ENCODE measurements at places on chromosomes 6 and 20. TPM values are rescaled to one million over a fixed set of nuclear protein-coding genes. Genes with fewer than 3 reads are reported as not detected.

GRCh38 chr20:64130876-64131275 lies 23.5 kb upstream of the NPBWR2 start:
- no peaks in the 10 kb centered on the region for H3K36me3 ChIP-seq
- no peak overlapping the region for H3K4me3 ChIP-seq
- H3K27ac ChIP-seq = no peak overlapping the region
- peaks cover 6% of the 10 kb centered on the region for H3K27me3 ChIP-seq
- no peaks in the 10 kb centered on the region for H3K4me1 ChIP-seq
- DNase-seq = no peak

GRCh38 chr6:168087436-168088160 lies 8.6 kb upstream of the FRMD1 start:
- no peak overlapping the region for H3K4me3 ChIP-seq
- no peak overlapping the region for H3K27ac ChIP-seq
- H3K4me1 ChIP-seq = no peaks in the 10 kb centered on the region
- H3K27me3 ChIP-seq = no peaks in the 10 kb centered on the region
- H3K36me3 ChIP-seq = no peaks in the 10 kb centered on the region

The TMEM74B gene
- polyA plus RNA-seq = not detected

- no peaks in the 10 kb centered on the region for H3K27me3 ChIP-seq
- H3K4me3 ChIP-seq = no peak overlapping the region
- no peak for DNase-seq
These were observed 94.6 kb downstream of the LRRC1 start for GRCh38 chr6:53889365-53889764.

DNA sequence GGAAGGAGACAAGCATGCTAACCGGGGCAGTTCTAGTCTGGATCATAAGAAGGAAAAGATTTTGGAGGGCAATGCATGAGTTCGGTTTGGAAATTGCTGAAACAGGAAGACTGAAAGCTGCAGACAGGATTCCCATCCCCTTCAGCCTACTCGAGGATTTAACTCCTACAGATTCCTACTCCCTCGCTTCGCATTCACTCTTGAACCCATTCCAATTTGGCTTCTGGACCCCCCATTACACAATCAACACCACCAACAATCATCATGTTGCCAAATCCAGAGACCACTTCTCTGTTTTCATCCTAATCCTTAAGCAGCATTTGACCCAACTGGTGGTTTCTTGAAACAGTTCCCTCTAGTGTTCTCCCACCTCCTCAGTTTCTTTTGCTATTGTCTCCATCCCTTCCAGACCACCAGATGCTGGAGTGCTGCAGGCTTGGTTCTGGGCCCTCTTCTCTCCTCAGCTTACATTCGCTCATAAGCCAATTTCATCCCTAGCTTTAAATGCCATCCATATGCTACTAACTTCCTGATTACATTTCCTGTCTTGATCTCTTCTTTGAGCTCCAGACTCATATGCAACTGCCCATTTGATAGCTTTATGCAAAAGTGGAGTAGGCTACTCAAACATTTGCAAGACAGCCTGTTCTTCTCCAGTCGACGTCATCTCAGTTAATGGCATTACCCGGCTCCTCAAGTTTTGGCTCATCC lies 66.5 kb downstream of the DTNBP1 start:
- peaks cover 1% of the 10 kb centered on the region for H3K27me3 ChIP-seq
- DNase-seq = no peak
- peaks cover 18% of the 10 kb centered on the region for H3K36me3 ChIP-seq
- peaks cover 68% of the 10 kb centered on the region for H3K4me1 ChIP-seq
- H3K4me3 ChIP-seq = no peak overlapping the region
- no peak overlapping the region for H3K27ac ChIP-seq

- no peak overlapping the region for H3K27ac ChIP-seq
- no peak overlapping the region for H3K4me3 ChIP-seq
- DNase-seq = no peak
- no peaks in the 10 kb centered on the region for H3K36me3 ChIP-seq
These were observed 105.8 kb downstream of the CARMIL1 start for GRCh38 chr6:25384967-25385366.

GRCh38 chr6:159730332-159730676 lies 3.0 kb downstream of the WTAP start:
- no peak for DNase-seq
- peak overlapping the region; percentile 60 for H3K27ac ChIP-seq
- peaks cover 21% of the 10 kb centered on the region for H3K27me3 ChIP-seq
- peak overlapping the region; percentile 41 for H3K4me3 ChIP-seq
- H3K36me3 ChIP-seq = no peaks in the 10 kb centered on the region

The TUBB gene
- 80.8 TPM for polyA plus RNA-seq

GRCh38 chr6:30507849-30508827 lies 18.8 kb downstream of the HLA-E start:
- no peak for DNase-seq
- peak overlapping the region; percentile 86 for H3K4me3 ChIP-seq
- peaks cover 6% of the 10 kb centered on the region for H3K27me3 ChIP-seq
- H3K27ac ChIP-seq = peak overlapping the region; percentile 88

The MMP24OS gene
- polyA plus RNA-seq = 22.2 TPM

The FABP7 gene
- polyA plus RNA-seq = not detected

The MUC21 gene
- polyA plus RNA-seq = not detected

GRCh38 chr20:50876063-50876685 lies 55.1 kb downstream of the ADNP start:
- peaks cover 12% of the 10 kb centered on the region for H3K36me3 ChIP-seq
- H3K4me1 ChIP-seq = no peaks in the 10 kb centered on the region
- no peak overlapping the region for H3K4me3 ChIP-seq

- no peak overlapping the region for H3K27ac ChIP-seq
- H3K4me1 ChIP-seq = peaks cover 2% of the 10 kb centered on the region
- no peaks in the 10 kb centered on the region for H3K36me3 ChIP-seq
These were observed 19.7 kb upstream of the TLDC2 start for GRCh38 chr20:36856195-36856594.

GRCh38 chr6:169975286-169975685 lies 223.9 kb downstream of the ERMARD start:
- H3K4me3 ChIP-seq = no peak overlapping the region
- peaks cover 11% of the 10 kb centered on the region for H3K27me3 ChIP-seq
- no peak overlapping the region for H3K27ac ChIP-seq
- H3K36me3 ChIP-seq = no peaks in the 10 kb centered on the region
- H3K4me1 ChIP-seq = peaks cover 20% of the 10 kb centered on the region
- no peak for DNase-seq

The SLC52A3 gene
- polyA plus RNA-seq = not detected

- H3K4me1 ChIP-seq = no peaks in the 10 kb centered on the region
- H3K27me3 ChIP-seq = no peaks in the 10 kb centered on the region
- no peak for DNase-seq
- no peak overlapping the region for H3K4me3 ChIP-seq
These were observed 45.1 kb downstream of the PTK7 start for GRCh38 chr6:43120944-43121913.

The HS3ST5 gene
- not detected for polyA plus RNA-seq

The BACH2 gene
- polyA plus RNA-seq = 8.1 TPM

- no peaks in the 10 kb centered on the region for H3K36me3 ChIP-seq
- H3K4me3 ChIP-seq = no peak overlapping the region
- no peak overlapping the region for H3K27ac ChIP-seq
- H3K27me3 ChIP-seq = peaks cover 1% of the 10 kb centered on the region
- H3K4me1 ChIP-seq = no peaks in the 10 kb centered on the region
These were observed 42.4 kb downstream of the HAO1 start for GRCh38 chr20:7897781-7898364.

- H3K4me1 ChIP-seq = no peaks in the 10 kb centered on the region
- no peak overlapping the region for H3K27ac ChIP-seq
- peaks cover 12% of the 10 kb centered on the region for H3K27me3 ChIP-seq
- H3K36me3 ChIP-seq = no peaks in the 10 kb centered on the region
These were observed 4.4 kb downstream of the BPIFA1 start for GRCh38 chr20:33239979-33240736.

GRCh38 chr20:7714549-7714948 lies 225.7 kb downstream of the HAO1 start:
- H3K36me3 ChIP-seq = no peaks in the 10 kb centered on the region
- no peaks in the 10 kb centered on the region for H3K4me1 ChIP-seq
- H3K27me3 ChIP-seq = no peaks in the 10 kb centered on the region
- no peak for DNase-seq
- no peak overlapping the region for H3K27ac ChIP-seq
- no peak overlapping the region for H3K4me3 ChIP-seq

DNA sequence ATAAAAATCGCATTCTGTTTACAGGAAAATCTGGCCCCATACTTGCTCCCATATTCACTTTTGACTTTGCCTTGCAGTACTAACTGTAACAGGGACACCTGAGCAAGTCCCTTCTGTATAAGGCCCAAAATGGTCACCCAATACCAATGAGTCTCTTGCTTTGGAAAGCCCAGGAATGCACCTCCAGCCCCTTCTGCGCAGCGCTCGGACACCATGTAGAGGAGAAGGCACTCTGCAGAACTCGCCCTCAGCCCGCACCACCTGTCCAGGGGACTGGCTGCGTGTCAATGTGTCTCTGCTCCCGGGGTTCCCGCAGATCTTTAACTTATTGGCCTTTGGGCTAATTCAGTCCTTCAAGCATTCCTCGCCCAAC lies 746 bp upstream of the PRND start:
- no peaks in the 10 kb centered on the region for H3K27me3 ChIP-seq
- no peak overlapping the region for H3K27ac ChIP-seq
- no peak overlapping the region for H3K4me3 ChIP-seq
- H3K36me3 ChIP-seq = no peaks in the 10 kb centered on the region

DNA sequence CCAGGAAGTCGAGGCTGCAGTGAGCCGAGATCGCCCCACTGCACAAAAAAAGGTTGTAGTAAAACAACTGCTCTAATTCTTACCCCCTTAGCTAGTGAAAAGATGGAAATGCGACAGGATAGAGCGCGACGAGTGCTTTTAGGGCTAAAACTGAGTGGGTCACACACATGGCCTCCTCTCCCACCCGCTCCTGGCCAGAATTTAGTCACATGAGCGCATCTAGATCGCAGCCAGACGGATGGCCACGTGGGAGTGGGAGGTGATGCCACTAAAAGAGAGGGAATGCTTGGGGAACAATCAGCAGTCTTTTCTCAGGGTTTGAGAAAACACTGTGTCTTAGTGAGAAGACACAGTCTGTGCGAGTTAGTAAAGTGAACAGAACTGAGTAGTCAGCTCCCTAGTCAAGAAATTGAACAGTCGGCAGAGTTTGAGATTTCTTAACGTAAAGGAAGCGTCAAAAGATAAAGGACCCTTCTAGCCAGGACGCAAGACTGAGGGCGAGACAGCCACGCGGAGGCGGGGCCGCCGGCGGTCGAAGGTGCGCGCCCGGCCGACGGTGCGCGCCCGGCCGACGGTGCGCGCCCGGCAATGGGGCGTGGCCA lies 664 bp upstream of the ACTR5 start:
- peaks cover 17% of the 10 kb centered on the region for H3K27me3 ChIP-seq
- H3K4me1 ChIP-seq = peaks cover 27% of the 10 kb centered on the region
- no peak for DNase-seq
- peaks cover 6% of the 10 kb centered on the region for H3K36me3 ChIP-seq
- H3K4me3 ChIP-seq = peak overlapping the region; percentile 98

The SALL4 gene
- 0.08 TPM for polyA plus RNA-seq

GRCh38 chr6:47168180-47168579 lies 126.0 kb upstream of the ADGRF1 start:
- no peak overlapping the region for H3K27ac ChIP-seq
- H3K27me3 ChIP-seq = peaks cover 2% of the 10 kb centered on the region

The SLC22A1 gene
- 0.44 TPM for polyA plus RNA-seq

The LAMA4 gene
- polyA plus RNA-seq = not detected

DNA sequence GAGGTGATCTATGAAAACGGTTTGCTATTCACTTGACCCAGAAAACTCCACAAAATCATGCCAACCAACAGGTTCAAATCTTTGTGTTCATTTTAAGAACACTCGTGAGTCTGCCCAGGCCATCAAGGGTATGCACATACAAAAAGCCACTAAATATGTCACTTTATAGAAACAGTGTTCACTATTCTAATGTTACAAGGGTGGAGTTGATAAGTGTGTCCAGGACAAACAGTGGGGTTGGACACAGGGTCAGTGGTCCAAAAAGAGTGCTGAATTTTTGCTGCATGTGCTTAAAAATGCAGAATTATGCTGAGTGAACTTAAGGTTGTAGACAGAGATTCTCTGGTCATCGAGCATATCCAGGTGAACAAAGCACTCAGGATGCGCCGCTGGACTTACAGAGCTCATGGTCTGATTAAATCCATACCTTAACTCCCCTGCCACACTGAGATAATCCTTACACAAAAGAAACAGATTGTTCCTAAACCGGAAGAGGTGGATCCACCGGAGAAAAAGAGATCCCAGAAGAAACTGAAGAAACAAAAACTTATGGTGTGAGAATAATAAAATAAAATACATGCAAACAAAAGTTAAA lies 23.5 kb downstream of the KIAA0408 start:
- H3K27me3 ChIP-seq = no peaks in the 10 kb centered on the region
- no peaks in the 10 kb centered on the region for H3K4me1 ChIP-seq
- DNase-seq = no peak
- no peak overlapping the region for H3K4me3 ChIP-seq

DNA sequence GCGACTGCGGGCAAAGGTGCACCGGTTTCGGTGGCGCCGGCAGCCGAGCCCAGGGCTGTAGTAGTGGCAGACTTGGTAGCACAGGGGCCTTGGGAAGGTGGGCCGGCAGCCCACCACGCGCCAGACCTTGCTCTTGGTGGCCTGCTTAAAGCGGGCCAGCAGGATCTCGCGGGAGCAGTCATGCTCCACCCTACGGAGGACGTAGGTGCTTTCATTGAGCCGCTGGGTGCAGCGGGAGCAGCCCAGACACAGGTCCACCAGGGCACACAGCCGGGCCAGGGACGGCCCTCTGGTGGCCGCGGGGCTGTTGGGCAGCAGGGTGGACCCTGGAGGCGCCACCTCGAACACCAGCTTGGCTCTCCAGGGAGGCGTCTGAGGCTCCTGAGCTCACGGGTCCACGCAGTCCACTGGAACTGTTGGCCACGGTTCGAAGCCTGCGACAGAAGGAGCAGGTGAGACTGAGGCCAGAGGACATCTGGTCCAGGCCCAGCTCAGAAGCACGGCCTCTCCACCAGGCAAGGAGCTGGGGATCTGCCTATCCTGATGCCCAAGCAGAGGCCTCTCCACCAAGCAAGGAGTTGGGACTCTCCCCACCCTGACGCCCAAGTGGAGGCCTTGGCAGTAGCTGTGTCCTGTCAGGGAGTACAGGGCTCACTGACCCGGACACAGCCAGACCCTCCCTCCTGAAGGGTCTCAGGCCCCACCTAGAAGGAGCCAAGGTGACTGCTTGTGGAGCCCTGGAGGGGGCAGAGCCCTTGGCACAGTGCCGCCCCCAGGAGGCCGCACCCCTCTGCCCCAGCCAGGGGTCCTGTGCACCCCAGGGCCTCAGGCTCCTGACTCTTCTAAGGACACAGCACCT lies 1.0 kb downstream of the HELZ2 start:
- DNase-seq = no peak
- H3K36me3 ChIP-seq = no peaks in the 10 kb centered on the region
- peak overlapping the region; percentile 67 for H3K27ac ChIP-seq
- peaks cover 9% of the 10 kb centered on the region for H3K4me1 ChIP-seq
- H3K4me3 ChIP-seq = peak overlapping the region; percentile 82
- H3K27me3 ChIP-seq = peaks cover 2% of the 10 kb centered on the region

DNA sequence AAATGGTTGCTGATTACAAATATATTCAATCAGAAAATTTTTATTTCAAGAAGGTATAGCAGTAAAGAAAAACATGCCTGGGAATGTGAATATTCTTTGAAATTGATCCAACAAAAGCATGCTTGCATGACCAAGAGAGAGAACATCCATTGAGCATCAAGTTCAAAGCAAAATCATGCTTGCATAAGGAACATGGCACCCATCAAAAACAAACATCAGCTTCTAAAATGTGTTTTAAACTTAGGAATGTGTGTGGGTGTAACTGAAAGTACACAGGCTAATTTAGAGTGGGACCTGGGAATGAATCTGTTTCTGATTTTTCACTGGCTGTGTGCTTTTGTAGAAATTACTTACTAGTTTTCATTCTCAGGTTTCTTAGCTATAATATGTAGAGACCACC lies 5.6 kb downstream of the SLC17A5 start:
- peaks cover 2% of the 10 kb centered on the region for H3K36me3 ChIP-seq
- H3K27me3 ChIP-seq = no peaks in the 10 kb centered on the region
- H3K27ac ChIP-seq = no peak overlapping the region
- peaks cover 39% of the 10 kb centered on the region for H3K4me1 ChIP-seq
- no peak for DNase-seq
- no peak overlapping the region for H3K4me3 ChIP-seq

All from immature natural killer cell (primary cell).